ENCODE measurements at places on chromosomes 7 and 10. TPM values are rescaled to one million over a fixed set of nuclear protein-coding genes. Genes with fewer than 3 reads are reported as not detected.
A peak's percentile ranks its signal among the peaks of the same experiment; 100 is the strongest.

DNA sequence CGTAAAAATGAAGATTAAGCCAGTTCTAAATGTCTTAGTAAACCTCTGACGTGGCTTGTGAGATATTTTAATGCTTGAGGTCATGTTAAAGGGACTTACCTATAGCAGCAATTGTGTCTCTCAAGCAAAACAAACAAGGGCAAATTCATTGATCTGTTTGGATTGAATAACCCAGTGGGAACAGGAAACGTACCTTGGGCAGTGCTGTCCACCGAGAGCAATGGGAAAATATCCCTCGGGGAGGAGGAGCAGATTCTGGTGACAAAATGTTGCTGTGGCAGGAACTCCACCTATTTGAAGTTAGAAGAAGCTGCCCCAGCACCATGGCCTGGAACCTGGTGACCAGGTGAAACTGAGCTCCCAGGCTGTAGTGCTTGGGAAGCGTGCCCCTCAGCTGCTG is 107.1 kb upstream of the FZD8 start:
- no peak overlapping the region for H3K4me3 ChIP-seq
- H3K36me3 ChIP-seq = no peaks in the 10 kb centered on the region
- H3K27me3 ChIP-seq = no peaks in the 10 kb centered on the region
- no peak overlapping the region for H3K27ac ChIP-seq
- H3K4me1 ChIP-seq = no peaks in the 10 kb centered on the region

DNA sequence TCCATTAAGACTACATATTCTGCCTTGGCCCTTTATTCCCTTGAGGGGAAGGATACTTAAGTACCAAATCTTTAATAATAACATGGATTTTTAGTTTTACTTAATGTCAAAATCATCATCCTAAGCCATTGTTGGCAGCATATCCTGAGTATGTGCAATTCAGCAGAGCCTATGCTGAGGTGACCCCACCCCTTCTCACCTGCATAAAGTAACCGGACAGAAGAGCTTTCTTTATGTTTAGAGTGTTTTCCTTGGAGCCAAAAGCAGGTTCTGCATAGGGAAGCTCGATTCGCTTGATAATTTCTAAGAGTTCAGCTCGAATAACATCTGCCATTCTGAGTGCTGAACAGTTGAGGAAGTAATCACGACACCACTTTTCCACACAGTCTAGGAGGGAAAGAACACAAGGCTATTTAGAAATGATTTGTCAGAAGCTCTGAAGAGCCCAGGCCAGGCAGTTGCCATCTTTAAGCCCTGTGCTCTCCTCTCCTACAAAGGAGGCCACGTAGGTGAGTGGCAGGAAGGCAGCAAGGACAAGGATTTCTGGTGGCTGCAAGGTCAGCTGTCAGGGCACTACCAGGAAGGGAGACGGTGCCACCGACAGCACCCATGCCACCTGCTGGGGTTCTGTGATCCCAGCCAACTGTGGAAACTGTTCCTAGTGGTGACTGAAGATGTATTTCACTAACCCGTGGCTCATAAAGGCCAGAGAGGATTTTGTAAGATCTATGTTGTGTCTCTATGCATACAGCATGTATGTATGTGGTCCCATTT is 15.6 kb downstream of the BCCIP start:
- DNase-seq = no peak
- H3K4me3 ChIP-seq = no peak overlapping the region
- H3K4me1 ChIP-seq = no peaks in the 10 kb centered on the region
- H3K27me3 ChIP-seq = no peaks in the 10 kb centered on the region
- H3K27ac ChIP-seq = no peak overlapping the region

DNA sequence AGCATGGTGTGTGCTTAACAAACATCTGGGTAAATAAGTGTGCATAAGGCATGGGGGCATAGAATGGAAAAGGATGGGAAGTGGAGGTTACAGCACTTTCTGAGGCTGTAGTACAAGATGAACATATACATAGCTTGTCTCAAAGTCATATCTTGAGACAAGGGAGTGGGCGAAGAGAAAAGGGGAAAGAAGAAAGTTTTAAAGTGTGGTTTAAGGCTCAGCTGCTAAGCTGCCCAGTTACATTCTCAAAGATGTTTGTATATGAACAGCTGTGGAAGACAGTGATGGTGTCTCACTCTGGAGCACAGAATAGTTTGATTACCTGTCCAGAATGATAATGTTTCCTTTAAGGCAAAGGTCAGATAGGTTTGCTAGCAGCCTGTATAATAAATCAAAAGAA is 61.9 kb upstream of the LANCL2 start:
- DNase-seq = no peak
- H3K4me3 ChIP-seq = no peak overlapping the region
- H3K27ac ChIP-seq = no peak overlapping the region
- H3K27me3 ChIP-seq = peaks cover 20% of the 10 kb centered on the region

GRCh38 chr7:9231630-9232121 is 798.3 kb downstream of the NXPH1 start:
- H3K27me3 ChIP-seq = no peaks in the 10 kb centered on the region
- H3K36me3 ChIP-seq = no peaks in the 10 kb centered on the region
- H3K4me1 ChIP-seq = no peaks in the 10 kb centered on the region
- H3K27ac ChIP-seq = no peak overlapping the region
- no peak overlapping the region for H3K4me3 ChIP-seq

DNA sequence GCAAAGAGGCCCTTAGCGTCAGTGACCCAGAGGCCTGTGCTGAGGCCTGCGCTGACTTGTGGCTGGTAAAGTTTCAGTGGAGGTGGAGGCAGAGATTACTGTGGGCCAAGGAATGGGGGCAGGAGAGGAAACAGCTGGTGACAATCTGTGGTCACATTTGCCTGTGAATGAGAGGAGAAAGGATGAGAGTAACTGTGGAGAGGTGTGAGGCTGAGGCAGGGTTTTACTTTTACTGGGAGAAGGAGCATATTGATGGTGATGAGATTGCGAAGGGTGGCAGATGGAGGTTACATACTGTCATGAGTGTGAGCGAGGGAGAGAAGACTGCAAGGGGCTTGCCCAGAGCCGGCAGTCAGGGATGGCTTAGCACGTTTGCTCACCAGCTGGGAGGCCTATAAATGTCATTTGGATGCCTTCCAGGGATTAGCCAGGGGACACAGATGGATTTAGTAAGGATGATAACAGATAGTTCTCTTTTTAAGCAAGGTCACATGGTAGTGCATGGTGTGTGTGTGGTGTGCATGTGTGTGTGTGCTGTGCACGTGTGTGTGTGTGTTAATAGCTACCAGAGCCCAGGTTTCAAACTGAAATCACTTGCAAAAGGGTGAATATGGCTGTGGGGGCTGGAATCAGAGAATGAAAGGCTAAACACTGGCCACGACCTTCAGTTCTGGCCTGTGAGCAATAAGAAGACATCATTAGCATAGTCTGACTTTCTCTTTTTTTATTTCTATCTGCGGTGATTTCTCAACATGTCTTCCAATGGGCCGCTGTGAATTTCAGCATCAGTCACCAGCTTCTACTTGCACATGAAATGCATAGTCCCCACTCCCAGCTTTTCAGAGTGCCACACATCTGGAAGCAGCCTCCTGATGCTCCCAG is 291.5 kb upstream of the ZNF32 start:
- H3K27ac ChIP-seq = no peak overlapping the region
- no peaks in the 10 kb centered on the region for H3K27me3 ChIP-seq
- DNase-seq = no peak
- H3K4me3 ChIP-seq = no peak overlapping the region
- H3K4me1 ChIP-seq = no peaks in the 10 kb centered on the region
- no peaks in the 10 kb centered on the region for H3K36me3 ChIP-seq

- H3K4me3 ChIP-seq = no peak within 1 kb of the TSS
- peaks cover 9% of the 10 kb centered on the region for H3K27me3 ChIP-seq
- no peak within 1 kb of the TSS for H3K27ac ChIP-seq
- no peak for DNase-seq
- no peaks in the 10 kb centered on the region for H3K36me3 ChIP-seq
- no peaks in the 10 kb centered on the region for H3K4me1 ChIP-seq
These were observed at the start of gene C7orf33 for GRCh38 chr7:148590471-148590870. C7orf33 (plus strand) TSS chr7:148590766; CDS start chr7:148590926, 160 bp downstream.

DNA sequence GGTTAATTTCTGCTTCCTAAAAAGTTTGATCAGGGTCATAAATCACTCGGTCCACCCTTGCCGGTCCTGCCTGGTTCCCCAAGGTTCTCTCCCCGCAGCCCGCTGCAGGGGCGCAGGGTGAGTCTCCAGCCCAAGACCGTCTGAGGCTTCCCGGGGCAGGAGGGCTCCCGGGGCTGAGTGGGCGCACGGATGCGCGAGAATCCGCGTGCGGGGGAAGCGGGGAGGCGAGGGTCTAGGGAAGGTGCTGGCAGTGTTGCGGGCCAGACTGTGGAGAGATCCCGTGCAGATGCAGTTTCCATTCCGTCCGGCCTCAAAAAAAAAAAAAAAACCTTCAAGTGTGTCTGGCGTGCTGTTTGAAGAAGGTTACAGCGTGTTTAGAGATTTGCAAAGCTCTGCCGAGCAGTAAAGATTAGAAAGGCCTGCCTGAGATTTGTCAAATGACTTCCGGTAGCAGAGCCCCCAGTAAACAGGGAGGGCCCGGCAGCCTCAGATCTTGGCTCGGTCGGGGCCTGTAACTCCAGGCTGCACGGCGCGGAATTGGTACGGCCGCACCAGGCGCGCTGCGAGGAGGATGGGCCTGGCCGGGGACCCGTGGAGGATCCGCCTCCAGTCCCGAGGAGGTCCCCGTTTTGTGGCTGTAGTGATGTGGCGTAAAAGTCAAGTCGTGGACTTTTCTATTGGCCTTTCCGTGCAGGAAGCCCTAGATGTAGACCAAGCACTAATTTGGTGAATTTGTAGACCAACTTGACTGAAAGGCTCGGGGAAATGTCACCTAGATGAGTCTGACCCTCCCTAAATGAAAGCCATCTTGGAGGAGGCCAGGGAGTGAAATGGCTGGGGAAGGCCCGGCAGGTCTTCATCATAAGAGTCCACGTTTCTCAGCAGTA is 293.2 kb upstream of the NFE2L3 start:
- DNase-seq = no peak
- no peaks in the 10 kb centered on the region for H3K36me3 ChIP-seq
- no peak overlapping the region for H3K27ac ChIP-seq
- no peak overlapping the region for H3K4me3 ChIP-seq
- H3K27me3 ChIP-seq = peaks cover 22% of the 10 kb centered on the region

DNA sequence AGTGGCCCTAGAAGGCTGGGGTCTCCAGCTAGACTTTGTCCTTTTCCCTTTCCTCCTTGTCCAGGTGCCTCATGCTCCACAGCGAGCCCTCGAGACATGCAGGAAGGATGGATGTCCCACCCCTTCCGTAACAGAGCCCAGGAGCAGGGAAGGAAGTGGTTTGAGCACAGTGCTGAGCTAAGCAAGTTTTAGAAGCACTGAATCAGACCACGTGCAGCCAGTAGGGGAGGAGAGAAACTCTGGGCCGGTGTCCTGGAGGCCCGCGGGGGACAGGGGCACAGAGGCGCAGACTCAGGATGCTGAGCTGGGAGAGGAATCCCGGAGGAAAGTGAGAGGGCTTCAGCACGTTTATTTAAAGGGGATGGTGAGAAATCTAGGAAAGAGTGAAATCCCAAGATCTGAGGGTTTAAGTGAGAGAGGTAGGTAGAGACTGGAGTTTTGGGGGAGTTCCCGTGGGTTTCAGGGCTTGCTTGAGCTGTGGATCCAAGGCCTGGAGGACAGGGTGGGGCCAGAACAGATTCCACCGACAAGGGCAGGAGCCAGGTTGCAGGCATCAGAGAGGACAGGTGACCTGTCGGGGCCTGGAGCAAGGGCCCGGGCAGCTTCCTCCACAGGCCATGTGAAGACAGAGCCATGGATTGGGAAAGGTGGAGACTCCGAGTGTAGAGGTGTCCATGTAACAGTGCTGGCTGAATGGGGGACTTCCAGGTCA is 4.4 kb upstream of the IRF5 start:
- no peaks in the 10 kb centered on the region for H3K27me3 ChIP-seq
- H3K36me3 ChIP-seq = no peaks in the 10 kb centered on the region
- no peak overlapping the region for H3K27ac ChIP-seq

DNA sequence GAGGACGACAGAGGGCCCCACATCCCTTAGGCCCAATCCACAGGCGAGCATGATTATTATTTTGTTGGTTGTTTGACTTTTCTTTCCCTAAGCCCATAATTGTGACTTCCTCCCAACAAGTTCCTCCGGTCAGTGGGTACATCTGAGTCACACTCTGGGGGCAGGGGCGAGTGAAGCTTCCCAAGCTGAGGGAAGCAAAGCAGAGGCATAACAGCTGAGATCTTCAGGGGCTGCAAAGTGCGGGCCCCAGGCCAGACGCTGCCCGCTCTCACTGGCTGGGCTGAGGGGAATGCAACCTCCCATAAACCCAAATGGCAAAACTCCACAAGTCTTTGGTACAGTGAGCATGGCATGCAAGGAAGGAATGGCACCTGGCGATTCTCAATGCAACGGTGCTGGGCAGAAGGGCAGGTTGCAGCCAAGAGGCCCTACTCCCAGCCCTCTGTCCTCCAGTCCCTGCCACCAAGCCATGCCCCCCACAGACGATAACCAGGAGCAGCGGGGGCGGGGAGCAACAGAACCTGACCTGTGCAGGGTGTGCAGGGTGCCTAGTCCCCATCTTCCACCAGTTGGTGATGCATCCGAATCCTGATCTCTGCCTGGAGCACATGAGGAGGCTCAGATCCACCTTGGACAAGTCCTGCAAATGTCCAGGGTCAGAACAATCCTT is 25.3 kb downstream of the TNS3 start:
- DNase-seq = no peak
- peak overlapping the region; percentile 48 for H3K27ac ChIP-seq
- H3K4me3 ChIP-seq = no peak overlapping the region
- no peaks in the 10 kb centered on the region for H3K27me3 ChIP-seq

- no peaks in the 10 kb centered on the region for H3K4me1 ChIP-seq
- H3K27ac ChIP-seq = no peak overlapping the region
- peaks cover 4% of the 10 kb centered on the region for H3K36me3 ChIP-seq
- no peaks in the 10 kb centered on the region for H3K27me3 ChIP-seq
These were observed 22.8 kb downstream of the MARCHF5 start for GRCh38 chr10:92313750-92314149.

GRCh38 chr10:45135443-45136198 is 134.9 kb downstream of the ZNF22 start:
- no peak for DNase-seq
- H3K27ac ChIP-seq = no peak overlapping the region
- H3K4me3 ChIP-seq = no peak overlapping the region
- no peaks in the 10 kb centered on the region for H3K4me1 ChIP-seq
- peaks cover 24% of the 10 kb centered on the region for H3K27me3 ChIP-seq

DNA sequence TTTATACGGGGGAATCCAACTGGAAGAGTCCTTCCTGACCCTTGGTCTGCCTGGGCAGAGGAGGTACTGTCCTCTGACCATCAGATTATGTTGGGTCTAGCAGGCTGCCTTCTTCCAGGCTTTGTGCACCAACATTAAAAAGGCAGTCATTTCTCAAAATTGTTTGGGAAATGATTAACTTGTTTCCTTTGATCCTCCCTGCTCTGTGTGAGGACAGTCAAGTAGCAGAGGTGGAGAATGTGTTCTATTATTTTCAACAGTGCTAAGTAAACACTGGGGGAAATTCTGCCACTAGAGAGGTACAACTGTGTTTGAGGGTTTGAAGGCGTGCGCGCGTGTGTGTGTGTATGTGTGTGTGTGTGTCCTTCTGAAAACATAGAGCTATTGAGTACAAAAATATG is 20.6 kb downstream of the ACSL5 start:
- peaks cover 30% of the 10 kb centered on the region for H3K36me3 ChIP-seq
- peaks cover 80% of the 10 kb centered on the region for H3K4me1 ChIP-seq
- H3K27me3 ChIP-seq = no peaks in the 10 kb centered on the region
- peak overlapping the region; percentile 62 for H3K27ac ChIP-seq
- no peak for DNase-seq

GRCh38 chr10:117666166-117666565 is 123.6 kb downstream of the EMX2 start:
- H3K27ac ChIP-seq = no peak overlapping the region
- H3K36me3 ChIP-seq = no peaks in the 10 kb centered on the region
- H3K4me3 ChIP-seq = no peak overlapping the region

HOXA9 gene
- 91.0 TPM for total RNA-seq

NOD1 gene
- 5.9 TPM for total RNA-seq

GCK gene
- 0.34 TPM for total RNA-seq

LRRN3 gene
- total RNA-seq = 0.07 TPM

DDIT4 gene
- total RNA-seq = 462 TPM

LIPN gene
- total RNA-seq = not detected

CALML5 gene
- total RNA-seq = not detected

PLXNA4 gene
- total RNA-seq = not detected

STEAP1 gene
- 18.8 TPM for total RNA-seq

Measured in HCT116 (cell line).